Bronchial epithelial cell (primary cell): ENCODE measurements at places on chromosomes 6 and 20. TPM values are rescaled to one million over a fixed set of nuclear protein-coding genes. Genes with fewer than 3 reads are reported as not detected.

- DNase-seq: peak; percentile 45
Observed at GRCh38 chr6:165308926-165309731, at the start of gene C6orf118. C6orf118 (minus strand) TSS chr6:165309605; CDS start chr6:165309586, 19 bp downstream.

DNA sequence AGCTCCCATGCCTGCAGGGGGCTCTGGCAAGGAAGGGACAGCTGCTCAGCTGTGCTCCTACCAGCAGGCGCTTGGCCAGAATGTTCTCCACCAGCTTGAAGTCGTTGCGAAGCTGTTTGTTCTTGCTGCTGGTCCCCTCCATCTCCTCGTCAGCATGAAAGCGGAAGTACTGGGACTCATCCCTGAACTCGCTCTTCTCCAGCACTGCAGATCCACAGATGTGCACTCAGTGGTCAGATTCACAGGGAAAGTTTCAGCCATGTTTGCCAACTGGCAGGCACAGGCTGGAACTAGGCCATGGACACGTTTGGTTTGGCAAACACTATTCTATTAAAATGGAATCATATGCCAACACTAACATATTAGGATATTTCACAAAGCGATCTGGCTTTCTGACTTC is 167.9 kb downstream of the PREX1 start:
- DNase-seq: no peak

DNA sequence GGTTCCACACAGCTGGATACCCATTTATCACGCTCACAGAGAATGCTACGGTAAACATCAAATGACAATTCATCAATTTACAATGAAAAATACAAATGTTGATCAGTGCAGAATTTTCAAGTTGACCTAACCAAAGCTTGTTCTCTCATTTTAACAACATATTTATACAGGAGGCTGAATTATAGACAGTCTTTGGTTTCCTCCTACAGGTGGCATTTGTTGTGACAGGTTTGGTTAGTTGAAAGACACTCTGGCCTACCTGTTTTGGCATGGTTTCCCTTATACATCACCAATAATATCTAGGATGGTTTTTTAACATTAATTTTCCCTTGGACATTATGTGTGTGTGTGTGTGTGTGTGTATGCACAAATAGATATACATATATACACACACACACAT is 642.5 kb upstream of the MMS22L start:
- peak; percentile 36 for DNase-seq

DNA sequence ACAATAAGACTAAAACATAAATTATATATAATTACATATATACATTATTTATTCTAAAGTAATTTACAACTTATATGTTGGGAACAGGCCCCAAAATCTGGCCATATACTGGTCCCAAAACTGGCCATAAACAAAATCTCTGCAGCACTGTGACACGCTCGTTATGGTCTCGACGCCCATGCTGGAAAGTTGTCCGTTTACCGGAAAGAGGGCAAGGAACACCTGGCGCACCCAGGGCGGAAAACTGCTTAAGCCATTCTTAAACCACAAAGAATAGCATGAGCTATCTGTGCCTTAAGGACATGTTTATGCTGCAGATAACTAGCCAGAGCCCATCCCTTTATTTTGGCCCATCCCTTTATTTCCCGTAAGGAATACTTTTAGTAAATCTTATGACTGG is 164.9 kb downstream of the CENPW start:
- DNase-seq: no peak

DNA sequence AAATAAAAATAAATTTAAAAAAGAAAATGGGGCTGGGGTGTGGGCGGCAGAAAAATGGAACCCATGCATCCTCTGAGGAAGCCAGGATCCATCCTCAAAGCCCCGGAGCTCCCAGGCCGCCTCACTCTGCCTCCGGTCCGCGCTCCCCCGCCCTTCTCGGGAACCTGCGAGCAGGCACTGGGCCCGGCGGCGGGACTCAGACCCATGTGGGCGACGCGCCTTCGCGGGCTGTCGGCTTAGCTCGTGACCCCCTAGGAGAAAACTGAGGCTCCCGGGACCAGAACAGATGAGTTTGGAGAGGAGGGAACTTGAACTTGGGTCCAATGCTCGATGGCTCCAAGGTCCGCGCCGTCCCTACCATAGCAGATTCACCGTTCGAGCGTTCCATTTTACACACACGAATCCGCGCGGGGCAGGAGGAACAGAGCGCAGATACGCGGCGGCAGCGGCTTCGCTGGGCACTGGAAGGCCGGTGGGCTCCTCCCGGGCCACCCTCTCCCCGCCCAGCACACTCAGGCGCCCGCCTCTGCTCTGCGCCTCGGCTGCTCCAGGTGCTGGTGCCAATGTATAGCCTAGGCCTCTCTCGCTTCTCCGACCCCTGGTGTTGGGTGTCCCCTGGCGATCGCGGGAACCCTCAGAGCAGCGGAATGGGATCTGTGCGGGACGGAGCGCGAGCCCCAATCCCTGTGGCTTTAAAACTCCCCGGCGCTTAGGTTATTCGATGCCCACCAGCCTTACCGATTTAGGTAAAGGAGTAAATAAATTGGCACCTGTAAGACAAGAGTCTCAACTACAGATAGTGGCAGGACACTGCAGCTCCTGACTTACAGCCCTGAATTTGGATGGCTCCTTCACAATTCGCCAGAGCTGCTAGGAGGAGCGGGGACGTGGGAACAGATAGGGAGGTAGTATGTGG is 39.2 kb downstream of the DPPA5 start:
- no peak for DNase-seq

- DNase-seq: peak; percentile 30
Observed at GRCh38 chr20:7938058-7938457, 2.2 kb downstream of the HAO1 start.

GRCh38 chr6:36442103-36442670 is 467 bp downstream of the PXT1 start:
- peak; percentile 36 for DNase-seq

Gene CDH26
- 2.4 and 8.4 TPM in 2 replicates for total RNA-seq

Gene MCCD1
- total RNA-seq: not detected in 2 replicates

Gene MEI4
- total RNA-seq: not detected in 2 replicates

GRCh38 chr6:10451828-10452509 is 37.1 kb upstream of the TFAP2A start:
- peak; percentile 99 for DNase-seq

DNA sequence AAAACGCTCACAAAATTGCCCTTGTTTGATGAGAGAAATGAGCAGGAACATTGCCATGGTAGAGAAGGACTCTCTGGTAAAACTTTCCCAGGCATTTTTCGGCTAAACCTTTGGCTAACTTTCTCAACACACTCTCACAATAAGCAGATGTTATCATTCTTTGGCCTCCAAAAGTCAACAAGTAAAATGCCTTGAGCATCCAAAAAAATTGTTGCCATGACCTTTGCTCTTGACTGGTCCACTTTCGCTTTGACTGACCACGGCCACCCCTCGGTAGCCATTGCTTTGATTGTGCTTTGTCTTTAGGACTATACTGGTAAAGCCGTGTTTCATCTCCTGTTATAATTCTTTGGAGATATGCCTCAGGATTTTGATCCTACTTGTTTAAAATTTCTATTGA is 41.1 kb upstream of the PREP start:
- DNase-seq: no peak
